Fibroblast of skin of abdomen (primary cell): ENCODE measurements at places on chromosomes 1 and 21.

- no peak for DNase-seq
Observed at GRCh38 chr21:36021251-36021837, 39.0 kb downstream of the SETD4 start.

- DNase-seq: no peak
Observed at GRCh38 chr21:19340303-19340702, 936.7 kb upstream of the TMPRSS15 start.

- DNase-seq: no peak
Observed at GRCh38 chr1:109882288-109883245, 28.1 kb upstream of the CSF1 start.

- no peak for DNase-seq
Observed at GRCh38 chr1:88062650-88063153, 621.4 kb upstream of the PKN2 start.

GRCh38 chr1:16072616-16073484 lies 601 bp downstream of the FAM131C start:
- no peak for DNase-seq

- peak; percentile 12 for DNase-seq
Observed at GRCh38 chr1:14255711-14256110, 342.8 kb upstream of the KAZN start.

- DNase-seq: peak; percentile 64
Observed at GRCh38 chr1:168653567-168653966, 75.4 kb downstream of the DPT start.

GRCh38 chr21:26505211-26505610 lies 67.9 kb downstream of the CYYR1 start:
- DNase-seq: peak; percentile 5

DNA sequence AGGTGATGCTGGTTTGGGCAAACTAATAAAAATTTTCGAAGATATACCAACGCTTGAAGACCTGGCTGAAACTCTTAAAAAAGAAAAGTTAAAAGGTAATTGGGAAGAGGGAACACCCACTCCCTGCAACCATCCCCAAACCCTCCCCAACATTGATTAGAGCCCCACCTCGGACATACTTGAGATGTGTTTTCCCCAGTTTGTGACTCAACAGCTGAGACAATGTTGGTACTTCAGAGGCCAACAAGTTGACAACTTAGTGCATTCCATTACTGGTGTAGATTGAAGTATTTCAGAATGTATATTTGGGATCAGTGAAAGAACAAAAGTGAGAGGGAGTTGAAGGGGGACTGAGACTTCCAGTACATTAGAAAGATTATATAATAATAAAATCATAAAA lies 5.1 kb downstream of the IFI16 start:
- DNase-seq: no peak

DNA sequence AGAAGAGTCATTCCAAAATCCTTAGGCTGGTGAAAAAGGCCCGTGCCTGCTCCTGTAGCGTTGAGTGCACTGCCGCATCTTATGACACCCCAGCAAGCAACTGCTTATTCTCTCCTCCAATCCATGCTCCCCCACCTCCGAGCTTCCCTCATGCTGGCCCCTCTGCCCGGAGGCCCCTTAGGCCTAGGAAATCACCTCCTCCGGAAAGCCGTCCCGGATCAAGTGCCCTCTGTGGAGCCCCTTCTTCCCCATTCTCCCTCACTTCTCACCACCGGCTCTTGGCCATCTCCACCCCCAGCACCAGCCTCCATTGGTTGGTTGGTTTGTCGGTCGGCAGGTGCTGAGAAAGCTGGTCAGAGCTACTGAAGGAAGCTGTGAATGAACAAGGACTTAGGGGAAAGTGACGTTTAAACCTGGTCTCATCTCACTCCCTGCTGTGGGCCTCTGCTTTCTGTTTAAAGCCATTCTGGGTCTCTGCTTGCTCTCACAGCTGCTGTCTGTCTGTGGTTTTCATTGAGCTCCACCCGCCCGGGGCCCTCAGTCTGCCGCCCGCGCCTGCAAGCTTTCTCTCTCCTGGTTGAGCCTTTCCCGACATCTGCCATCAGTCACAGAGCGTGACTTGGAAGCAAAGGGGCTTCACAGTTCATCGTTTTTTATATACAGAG lies 122.2 kb downstream of the KCNN3 start:
- no peak for DNase-seq

GRCh38 chr1:107597290-107597689 lies 367.7 kb downstream of the VAV3 start:
- DNase-seq: no peak

DNA sequence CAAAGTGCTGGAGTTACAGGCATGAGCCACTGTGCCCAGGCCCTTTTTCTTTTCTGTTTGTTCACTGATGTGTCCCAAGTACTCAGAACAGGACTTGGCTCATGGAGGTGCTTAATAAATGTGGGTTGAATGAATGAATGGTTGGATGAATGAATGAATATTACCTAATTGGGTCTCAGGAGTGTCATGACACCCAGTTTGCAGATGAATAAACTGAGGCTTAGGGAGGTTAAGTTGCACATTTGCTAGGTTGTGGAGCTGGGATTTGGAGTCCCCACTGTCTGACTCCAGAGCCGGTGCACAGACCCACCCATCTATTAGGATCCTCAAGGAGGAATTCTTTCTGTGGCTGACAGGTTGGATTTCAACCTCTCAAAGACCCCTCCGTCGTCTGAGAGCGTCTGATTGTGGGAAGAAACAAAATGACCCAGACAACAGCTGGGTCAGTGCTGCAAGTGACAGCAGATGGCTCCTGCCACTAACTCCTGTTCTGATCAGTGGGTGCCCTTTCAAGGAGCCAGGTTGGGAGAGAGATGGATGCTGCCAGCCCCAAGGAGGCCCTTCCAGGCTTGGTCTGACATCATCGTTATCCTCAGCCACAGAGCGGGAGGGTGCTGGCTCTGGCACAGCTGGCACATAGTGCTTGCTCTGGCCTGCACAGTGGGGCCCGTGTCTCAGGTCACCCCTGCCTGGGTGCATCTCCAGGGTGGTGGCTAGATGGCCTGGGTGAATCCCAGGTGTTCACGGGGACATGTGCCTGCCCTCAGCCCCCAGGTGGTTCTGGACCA lies 24.2 kb downstream of the ARHGEF10L start:
- no peak for DNase-seq

- DNase-seq: peak; percentile 74
Observed at GRCh38 chr21:32389337-32390015, 3.3 kb downstream of the URB1 start.

DNA sequence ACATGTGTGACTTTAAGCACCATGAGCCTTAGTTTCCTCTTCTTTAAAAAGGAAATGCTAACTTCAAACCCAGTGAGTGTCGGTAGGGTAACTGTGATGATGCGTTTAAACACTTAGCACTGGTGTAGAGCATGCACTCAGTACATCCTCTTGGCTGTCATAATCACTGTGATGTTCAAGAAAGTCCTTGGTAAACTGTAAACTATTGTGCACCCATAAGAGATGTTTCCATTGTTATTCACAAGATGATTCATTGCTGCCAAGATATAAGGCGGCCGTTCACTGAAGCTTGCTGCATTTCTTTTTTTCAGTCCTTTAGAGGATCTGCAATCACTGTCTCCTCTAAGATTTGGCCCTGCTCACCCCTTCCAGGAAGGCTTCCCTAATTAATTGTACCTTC lies 61.8 kb upstream of the DAB1 start:
- peak; percentile 74 for DNase-seq

DNA sequence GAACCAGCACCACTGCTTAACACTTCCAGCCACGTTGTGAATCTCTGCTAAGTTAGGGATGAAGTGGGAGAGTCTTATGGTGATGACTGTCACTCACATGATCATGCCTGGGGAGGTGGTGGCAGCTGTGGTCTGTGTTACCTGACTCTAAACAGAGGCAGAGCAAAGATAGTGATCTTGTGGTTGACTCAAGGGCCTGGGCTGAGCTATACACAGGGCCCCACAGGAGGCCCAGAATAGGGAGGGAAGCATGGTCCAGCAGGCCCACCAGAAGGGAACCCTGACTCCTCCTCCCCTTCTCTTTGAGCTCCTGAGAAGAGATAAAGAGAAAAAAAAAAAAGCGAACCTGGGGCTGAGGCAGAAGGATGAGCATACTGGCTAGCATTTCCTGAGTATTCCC lies 55.0 kb downstream of the PLXNA2 start:
- no peak for DNase-seq

- no peak for DNase-seq
Observed at GRCh38 chr1:227949954-227950734, 2.4 kb upstream of the WNT9A start.

GRCh38 chr1:53315456-53316423 lies 12.1 kb downstream of the LRP8 start:
- DNase-seq: no peak

- DNase-seq: peak; percentile 8
Observed at GRCh38 chr21:14737922-14738321, 191.8 kb upstream of the SAMSN1 start.

DNA sequence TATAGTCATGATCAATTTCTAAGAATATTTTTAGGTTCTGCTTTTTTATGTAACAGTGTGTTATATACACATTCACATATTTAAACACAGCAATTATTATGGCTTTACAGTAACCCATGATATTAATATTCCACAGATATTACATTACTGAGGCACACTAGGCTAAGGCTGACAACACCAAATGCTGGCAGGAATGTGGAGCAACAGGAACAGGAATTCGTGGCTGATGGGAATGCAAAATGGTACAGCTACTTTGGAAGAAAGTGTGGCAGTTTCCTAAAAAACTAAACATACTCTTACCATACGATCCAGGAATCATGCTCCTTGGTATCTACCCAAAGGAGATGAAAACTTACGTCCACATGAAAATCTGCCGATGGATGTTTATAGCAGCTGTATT lies 1.9 kb upstream of the KCNJ9 start:
- no peak for DNase-seq

GRCh38 chr1:87951852-87952251 lies 623.2 kb downstream of the LMO4 start:
- DNase-seq: no peak

DNA sequence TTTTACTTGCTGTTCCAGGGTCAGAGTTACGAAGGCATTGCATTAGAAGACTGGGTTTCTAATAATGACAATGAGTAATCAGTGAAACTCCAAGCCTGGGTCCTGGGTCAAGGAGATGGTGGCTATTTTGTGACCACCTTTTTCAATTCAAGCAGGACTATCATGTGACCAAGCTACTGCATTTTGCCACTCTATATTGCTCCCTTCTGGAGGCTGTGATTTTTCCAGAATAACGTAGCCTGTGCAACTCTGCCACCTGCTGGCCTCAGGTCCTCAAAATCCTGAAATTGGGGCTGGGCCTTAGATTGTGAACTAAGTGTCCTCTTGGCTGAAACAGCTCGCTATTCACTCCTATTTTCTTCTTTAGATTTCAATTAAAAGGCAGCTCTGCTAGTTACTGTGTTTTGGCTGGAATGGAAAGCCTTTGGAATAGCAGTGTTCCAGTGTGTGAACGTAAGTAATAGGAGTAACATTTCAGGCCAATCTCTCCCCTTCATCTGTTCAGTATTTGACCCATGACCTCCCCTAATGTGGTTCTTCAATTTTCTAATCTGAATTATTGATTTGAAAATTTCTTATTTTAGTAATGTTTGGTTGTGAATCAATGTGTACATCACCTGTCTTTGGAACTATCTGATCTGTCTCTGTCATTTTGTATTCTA lies 52.9 kb upstream of the CD46 start:
- DNase-seq: peak; percentile 61

- DNase-seq: peak; percentile 43
Observed at GRCh38 chr1:31984419-31985347, 29.0 kb upstream of the KHDRBS1 start.

GRCh38 chr1:14855268-14855667 lies 256.8 kb downstream of the KAZN start:
- DNase-seq: no peak

DNA sequence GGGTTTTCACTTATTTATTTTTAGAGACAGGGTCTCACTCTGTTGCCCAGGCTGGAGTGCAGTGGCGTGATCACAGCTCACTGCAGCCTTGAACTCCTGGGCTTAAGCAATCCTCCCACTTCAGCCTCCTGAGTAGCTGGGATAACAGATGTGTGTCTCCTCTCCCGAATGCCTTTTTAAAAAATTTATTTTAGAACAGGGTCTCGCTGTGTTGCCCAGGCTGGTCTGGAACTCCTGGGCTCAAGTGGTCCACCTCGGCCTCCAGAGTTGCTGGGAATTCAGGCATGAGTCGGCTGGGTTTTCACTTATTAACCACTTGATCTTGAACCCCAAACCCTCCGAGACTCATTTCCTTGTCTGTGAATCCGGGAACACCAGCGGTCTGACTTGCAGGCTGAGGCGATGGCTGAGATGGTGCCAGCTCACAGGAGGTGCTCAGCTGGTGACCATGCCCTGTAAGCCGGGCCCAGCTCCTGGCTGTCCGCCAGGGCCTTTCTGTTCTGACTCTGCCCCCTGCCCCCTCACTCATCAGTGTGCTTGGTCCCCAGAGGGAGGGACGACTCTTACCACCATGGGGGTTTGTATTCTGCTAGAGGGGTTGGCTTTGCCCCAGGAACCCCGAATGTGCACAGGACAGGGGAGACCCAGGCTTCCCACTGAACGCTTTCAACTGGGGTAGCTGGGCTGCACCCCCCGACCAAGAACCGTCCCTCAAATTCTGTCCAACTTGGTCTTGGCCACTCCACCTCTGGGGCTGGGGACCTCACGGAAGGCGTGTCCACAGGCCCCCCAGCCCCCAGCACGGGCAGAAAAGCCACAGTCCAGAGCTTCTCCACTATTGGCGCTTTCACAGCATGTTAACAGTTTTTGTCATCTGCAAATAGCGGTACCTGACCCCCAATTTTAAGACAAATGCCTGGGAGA lies 22.5 kb downstream of the MMEL1 start:
- DNase-seq: no peak

DNA sequence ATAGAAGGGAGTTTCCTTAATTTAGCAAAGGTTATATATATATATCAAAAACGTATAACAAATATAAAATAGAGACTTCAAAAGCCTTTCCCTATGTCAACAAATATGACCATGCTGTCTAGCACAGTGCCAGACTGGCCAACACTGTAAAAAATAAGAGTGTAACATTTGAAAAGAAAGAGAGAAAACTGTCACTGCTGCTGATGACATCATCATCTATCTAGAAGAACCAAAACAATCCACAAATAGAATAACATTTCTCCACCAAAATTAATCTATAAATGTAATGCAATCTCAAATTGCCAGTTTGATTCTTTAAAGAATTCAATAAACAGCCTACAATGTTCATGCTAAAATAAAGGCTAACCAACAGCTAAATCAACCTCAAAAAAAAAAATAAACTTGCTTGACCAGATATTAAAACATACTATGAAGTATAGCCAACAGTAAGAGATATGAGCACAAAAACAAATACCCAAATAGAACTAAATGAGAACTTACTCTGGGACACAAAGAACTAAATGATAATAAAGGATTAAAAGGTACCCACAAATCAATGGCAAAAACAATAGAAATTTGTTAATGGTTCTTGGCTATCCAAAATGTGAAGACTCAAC lies 50.2 kb downstream of the ENAH start:
- DNase-seq: no peak
